ENCODE measurements at places on chromosomes 1 and 21.
A peak's percentile ranks its signal among the peaks of the same experiment; 100 is the strongest.

- DNase-seq = no peak
These were observed 5.5 kb downstream of the PTGFRN start for GRCh38 chr1:116915086-116915661.

DNA sequence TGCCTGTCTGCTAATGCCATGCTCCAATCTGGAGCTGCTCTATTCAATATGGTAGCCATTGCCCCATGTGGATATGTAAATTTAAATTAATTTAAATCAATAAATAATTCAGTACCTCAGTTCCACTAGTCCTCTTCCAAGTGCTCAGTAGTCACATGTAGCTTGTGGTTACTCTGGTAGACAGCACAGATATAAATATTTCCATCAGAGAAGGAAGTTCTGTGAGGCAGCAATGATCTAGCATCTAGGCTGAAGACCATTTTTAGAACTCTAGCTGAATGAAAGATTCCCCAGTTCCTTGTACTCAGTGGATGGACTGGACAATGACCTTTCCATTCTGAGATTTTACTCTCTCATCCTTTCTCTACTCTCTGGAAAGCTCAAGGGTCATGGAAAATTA lies 25.8 kb upstream of the CAPZB start:
- no peak for DNase-seq

DNA sequence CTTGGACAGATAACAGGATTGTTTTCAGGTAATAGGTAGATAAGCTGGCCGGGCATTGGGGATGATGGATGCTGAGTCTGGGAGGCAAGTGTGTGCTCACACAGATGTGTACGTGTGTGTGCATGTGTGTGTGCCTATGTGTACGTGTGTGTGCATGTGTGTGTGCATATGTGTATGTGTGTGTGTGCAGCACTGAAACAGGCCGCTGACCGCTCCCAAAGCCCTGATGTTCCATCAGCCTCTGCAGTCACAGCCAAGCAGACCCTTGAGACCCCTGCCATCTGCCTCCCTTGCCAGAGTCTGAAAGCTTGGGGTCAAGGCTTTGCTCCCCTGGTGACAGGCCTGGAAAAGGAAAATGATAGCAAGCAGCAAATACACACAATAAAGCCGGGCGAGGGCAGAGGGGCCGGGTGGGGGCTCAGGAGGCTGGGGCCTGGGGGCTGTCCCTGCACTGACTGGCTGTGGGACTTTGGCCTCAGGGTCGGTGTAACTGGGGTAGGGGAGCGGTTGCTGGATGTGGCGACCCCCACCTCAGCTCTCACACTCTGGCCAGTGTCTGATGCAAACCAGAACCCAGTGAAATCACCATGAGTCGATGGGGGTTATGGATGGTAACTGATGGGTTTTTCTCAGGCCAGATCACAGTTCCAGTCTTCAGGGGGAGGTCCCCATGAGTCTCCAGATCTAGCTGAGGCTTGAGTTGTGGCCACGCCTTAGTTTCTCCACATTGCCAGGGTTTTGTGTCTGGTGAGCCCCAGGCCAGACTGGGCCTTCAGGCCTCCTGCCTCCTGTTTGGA lies 9.2 kb upstream of the TNFRSF8 start:
- DNase-seq = no peak

GRCh38 chr1:172357753-172358385 lies 62.6 kb upstream of the C1orf105 start:
- DNase-seq = no peak

GRCh38 chr1:7658099-7658498 lies 113.0 kb upstream of the VAMP3 start:
- DNase-seq = no peak

DNA sequence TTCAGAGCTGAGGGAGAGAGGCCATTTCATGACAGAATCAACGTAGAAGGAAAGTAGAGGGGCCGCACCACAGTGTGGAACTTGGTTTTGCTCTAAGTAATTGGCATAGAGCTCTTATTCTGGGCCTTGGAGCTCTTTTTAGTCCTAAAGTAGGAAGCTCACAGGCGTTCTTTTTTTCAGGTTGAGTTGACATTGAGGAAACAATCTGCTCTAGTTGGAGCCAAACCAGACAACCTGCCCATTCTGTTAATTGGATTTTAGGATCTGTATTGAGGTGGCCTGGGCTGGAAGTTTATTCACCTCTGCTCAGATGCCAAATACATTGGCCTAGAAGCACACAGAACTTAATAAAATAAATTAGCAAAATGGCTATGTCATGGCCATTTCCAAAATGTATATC lies 1093.9 kb downstream of the ADGRL2 start:
- no peak for DNase-seq

GRCh38 chr1:97824624-97825023 lies 96.2 kb downstream of the DPYD start:
- no peak for DNase-seq

DNA sequence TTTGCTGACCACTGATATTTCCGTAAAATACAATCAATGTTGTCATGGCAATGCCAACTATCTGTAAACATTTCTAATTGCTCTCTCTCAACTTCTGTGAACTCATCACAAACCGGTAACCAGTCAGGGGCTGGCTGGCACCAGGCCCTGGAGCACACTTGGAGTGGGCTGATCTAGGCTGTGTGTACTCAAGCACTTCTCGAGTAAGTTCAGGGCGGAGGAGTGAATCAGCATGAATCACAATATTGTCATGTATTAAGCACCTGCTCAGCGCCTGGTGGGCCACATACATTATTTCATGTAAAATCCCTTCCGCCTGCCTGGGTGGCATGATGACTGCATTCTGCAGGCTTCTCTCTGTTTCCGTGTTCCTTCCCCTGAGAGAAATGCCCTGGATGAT lies 212.4 kb downstream of the FOXD2 start:
- no peak for DNase-seq

- DNase-seq = no peak
These were observed 64.1 kb downstream of the TIAM1 start for GRCh38 chr21:31279986-31280385.

DNA sequence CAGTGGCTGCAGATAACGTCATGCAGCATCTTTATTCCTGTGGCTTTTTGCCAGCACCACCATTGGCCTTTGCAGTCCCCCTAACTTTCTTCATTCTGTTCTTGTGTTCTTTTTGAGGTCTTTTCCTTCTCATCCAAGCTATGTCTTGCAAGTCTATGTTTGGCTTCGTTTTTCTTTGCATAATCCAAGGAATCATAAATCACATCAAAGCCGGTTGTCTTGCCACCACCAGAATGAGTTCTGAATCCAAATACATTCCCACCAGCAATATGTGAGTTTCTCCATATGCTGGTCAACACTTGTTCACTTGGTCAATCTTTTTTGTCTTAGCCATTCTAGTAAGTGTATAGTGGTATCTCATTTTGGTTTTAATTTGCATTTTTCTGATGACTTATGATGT lies 70.6 kb upstream of the AK4 start:
- DNase-seq = no peak

GRCh38 chr1:16396591-16396990 lies 29.5 kb downstream of the SZRD1 start:
- DNase-seq = no peak

DNA sequence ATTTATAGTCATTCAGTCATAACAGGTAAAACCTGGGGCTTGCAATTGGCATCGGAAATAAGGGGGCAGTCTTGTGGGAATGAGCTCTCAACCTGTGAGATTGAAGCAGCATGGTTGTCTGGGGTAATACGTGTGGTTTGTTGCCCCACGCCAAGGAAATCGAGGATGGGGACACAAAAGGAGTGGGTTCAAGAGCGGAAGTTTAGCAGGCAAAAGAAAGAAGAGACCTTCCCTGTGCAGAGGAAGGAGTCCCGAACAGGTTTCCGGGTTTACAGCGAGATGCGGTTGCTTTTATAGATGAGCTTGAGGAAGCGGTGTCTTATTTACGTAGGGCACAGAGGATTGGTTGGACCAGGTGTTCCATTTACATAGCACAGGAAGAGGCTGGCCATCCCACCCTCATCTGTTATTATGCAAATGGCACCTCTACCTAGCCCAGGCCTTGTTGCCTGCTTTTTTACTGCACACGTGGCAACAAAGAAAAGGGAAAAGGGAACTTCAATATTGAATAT lies 37.3 kb downstream of the IFNAR1 start:
- peak; percentile 67 for DNase-seq

GRCh38 chr1:43773821-43774220 lies 66.5 kb downstream of the ST3GAL3 start:
- DNase-seq = no peak

DNA sequence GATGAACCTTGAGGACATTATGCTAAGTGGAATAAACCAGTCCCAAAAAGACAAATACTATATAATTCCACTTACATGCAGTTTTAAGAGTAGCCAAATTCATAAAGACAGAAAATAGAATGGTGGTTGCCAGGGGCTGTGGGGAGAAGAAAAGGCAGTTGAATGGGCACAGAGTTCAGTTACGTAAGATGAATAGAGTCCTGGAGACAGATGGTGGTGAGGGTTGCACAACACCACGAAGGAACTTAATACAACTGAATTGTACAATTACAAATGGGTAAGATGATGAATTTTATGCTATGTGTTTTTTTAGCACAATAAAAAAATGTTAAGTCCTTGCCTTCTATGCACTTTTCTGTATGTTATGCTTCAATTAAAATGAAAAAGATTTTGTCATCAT lies 66.6 kb downstream of the CD34 start:
- no peak for DNase-seq

- DNase-seq = no peak
These were observed 6.4 kb downstream of the LAMC1 start for GRCh38 chr1:183029591-183030000.

DNA sequence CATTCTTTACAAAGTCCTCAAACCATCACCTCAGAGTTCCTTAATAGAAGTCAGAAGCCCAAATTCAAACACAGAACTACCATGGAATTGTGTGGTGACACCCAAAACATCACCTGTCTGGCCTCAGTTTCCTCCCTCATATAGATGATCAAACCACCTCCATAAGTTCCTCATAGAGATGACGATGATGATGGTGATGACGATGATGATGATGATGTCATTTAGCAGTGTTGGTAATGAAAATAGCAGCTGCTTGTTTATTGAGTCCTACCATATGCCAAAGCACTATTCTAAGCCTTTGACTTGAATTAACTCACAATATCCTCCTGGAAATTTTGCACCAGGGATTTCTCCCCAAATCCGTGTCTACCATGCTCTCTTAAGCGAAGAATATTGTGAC lies 139.9 kb downstream of the PROX1 start:
- no peak for DNase-seq

DNA sequence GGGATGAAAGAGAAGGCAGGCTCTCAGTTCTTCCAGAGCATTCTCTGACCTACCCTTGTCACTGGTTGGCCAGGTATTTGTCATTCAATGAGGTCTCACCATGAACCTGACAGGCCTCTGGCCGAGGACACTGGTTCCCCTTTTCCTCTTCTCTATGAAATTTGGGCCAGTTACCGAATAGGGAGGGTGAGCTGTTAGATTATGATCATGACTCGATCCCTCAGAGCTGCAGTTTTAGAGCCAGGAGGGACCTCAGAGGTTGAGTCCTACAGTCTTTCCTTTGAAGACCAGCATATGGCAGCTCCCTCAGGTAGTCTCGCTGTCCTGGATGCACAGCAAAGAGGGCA lies 29.5 kb upstream of the CLSTN1 start:
- DNase-seq = no peak

DNA sequence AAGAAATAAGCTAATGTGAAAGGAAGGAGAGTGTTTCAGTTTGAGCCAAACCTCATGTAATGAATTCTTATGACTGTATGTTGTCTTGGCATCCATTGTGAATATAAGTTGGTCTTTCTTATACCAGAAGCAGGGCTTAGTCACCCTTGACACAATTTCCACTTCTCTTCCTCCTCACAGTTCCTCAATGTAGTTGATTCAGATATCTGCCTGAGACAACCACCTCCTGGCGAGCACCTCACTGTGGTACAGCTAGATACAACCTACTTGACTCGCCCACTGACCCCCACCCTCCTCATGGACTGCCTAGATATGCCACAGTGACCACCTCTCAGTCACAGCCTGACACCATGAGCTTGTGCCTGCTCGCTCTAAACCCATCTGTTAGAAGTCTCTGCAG lies 45.6 kb downstream of the KYAT3 start:
- no peak for DNase-seq

DNA sequence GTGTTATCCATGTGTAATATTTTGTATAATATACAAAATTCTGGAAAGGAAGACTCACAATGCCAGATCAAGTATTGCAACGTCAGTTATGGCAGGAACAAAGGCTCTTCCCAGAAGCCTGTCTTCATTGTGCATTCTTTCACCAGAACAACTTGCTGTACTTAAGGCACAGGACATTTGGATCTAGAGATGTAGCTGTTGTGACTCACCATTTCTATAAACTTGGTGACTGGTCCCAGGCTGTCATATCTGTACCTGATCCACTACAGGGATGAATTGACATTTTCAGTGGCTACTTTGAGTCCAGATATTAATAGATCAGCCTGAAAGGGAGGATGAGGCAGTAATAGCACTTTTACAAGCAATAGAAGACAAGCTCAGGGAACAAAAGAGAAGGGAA lies 299.8 kb downstream of the DISC1 start:
- no peak for DNase-seq

DNA sequence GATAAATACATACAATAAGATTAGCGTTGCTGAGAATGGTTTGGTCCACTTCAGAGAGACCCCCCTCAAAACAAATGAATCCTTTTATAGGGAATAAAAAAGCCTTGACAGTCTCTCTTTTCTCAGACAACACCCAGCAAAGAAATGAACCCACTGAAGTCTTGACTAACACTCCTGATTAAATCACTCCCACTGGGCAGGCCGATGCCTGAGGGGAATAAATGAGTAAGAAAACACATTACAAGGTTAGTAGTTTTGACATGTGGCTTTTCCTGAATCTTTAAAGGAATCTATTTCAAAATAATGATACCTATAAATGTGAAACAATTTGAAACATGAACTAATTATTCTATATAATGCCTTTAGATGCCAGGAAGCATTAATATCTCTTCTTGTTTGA lies 146.9 kb upstream of the POGK start:
- DNase-seq = no peak

Data from T-cell (primary cell).